T-helper 17 cell (primary cell): ENCODE measurements at places on chromosomes 6 and 20.

GRCh38 chr6:83308833-83309232 is 115.7 kb downstream of the RWDD2A start:
- no peak for DNase-seq

GRCh38 chr6:81242624-81243023 is 509.9 kb downstream of the TENT5A start:
- no peak for DNase-seq

DNA sequence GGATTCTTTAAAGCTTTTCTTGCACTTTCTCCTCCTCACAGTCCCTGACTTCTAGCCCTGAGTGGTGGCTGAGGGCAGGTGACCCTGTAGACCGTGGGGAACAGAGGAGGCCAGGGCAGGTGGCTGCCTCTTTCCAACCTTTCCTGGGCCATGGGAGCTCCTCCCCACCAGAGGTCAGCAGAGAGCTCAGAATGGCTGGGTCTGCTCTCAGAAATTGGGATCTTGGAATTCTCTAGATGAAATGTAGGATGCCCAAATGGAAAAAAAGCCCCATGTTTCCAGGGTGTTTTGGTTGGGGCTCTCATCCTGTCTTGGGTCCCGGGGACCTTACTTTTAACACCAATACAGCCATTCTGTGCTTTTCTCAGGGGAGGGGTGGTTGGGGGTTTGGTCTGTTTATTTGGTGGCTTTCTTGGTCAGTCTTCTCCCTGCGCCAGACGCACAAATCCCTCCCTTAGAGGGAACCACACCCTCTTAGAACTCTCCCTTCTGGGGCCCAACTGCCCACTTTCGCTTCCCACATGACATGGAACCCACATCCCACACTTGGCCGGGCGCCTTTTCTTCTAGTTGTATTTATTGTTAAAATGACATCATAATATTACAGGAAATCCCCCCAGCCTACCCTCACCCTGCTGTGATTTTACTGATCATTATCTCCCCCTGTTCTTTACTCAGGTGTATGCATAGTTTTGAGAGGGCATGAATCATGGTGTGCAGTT is 17.9 kb downstream of the GNAS start:
- no peak for DNase-seq

- peak; percentile 13 for DNase-seq
Observed at GRCh38 chr6:100228834-100229441, 234.9 kb upstream of the MCHR2 start.

GRCh38 chr6:106116125-106116832 is 30.1 kb downstream of the PRDM1 start:
- DNase-seq, result no peak

DNA sequence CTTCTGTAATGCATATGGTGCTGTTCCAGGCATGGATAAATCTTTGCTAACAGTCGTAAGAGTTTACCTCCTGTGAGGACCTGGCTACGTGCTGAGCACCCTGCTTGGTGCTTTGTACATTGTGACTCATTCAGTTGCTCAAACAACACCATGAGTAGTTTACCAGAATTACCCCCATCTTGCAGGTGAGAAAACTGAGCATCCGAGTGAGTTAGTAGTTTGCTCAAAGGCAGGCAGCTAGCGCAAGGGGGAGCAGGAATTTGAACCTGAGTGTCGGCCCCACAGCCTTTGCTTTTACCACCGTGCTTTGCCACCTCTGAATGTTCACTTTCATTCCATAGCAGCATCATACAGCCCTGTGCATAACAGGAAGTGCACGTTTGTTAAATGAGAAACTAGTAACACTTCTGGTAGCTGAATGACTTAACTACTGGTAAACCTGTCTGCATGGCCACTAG is 121.9 kb downstream of the MTHFD1L start:
- DNase-seq, result no peak

DNA sequence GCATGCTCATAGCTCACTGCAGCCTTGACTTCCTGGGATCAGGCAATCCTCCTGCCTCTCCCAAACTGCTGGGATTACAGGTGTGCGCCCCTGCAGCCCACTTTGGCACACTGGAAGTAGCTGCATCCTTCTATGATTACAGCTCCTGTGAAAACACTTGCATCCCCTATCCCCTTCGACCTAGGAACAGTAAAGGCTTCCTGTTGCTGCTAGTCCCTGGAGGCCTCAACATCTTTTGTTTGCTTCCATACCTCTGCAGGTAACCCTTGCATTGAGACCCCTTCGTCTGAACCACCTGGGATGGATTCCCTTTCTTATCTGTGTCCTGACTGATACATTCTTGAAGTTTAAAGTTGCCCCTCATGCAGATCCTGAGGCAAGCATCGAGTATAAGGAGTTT is 152.4 kb downstream of the PAK5 start:
- no peak for DNase-seq
